Gastrocnemius medialis (tissue), 4 donors: ENCODE measurements at places on chromosomes 16 and 17. TPM values are rescaled to one million over a fixed set of nuclear protein-coding genes. Genes with fewer than 3 reads are reported as not detected.

NPIPA5 gene
- total RNA-seq = 12.5 TPM

ASPHD1 gene
- total RNA-seq = not detected

GRCh38 chr16:88948781-88949490 lies 28.1 kb downstream of the CBFA2T3 start:
- DNase-seq = no peak

- peak; percentile 71 for DNase-seq
These were observed 30.7 kb downstream of the CDRT4 start for GRCh38 chr17:15436473-15437302.

GRCh38 chr16:24352746-24353145 lies 96.6 kb downstream of the CACNG3 start:
- DNase-seq = no peak

DNA sequence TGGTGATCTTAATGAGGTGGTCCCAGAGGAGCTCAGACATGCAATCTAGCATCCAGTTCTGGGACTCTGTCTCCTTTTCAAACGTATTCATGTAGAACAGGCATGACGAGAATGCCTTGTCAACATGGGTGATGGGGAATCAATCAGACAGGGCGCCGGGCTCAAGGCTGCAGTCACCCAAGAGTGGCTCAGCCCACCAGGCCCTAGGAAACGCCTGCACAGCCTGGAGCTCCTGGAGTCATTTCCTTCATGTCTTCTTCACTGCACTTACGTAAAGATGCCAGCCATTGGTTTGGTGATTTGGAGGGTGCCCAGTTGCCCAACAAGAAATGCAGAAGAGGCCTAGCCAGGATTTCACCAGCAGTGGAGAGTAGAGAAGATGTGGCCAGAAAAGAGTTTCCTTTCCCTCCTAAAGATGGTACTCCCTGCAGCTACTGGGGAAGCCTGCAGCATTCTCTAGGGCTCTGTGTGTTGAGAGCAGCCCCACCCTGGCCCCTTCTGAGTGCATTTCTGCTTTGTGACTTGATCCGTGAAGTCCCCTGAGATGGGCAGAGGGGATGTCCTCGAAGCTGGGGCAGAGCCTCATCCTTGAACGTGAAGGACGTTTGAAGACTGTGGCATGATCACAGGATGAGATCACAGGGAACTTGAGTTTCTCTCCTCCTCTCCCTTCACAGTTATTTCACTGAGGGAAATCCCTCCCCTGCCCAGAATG lies 24.0 kb upstream of the STH start:
- no peak for DNase-seq

DNA sequence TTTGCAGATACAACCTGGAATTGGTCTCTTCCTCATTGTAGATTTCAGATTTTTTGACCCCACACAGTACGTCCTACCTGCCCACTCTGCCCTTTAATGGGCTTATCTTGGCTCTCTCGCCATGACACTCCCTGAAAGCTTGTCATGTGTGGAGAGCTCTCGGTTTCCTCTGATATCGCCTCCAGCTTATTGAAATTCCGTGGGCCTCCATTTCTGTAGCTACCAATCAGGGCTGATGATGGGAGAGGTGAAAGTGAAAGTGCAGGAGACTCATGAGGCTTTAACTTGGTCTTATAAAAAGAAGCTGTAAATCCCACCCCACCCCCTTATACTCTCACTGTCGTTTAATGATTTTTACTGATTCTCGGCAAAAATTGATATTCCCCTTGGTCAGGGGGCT lies 17.7 kb downstream of the HOXB1 start:
- DNase-seq = no peak

- DNase-seq = no peak
These were observed at the start of gene TMC8 for GRCh38 chr17:78130437-78131101. TSS of gene TMC8 (plus strand) at chr17:78130771. CDS start at chr17:78131589, 818 bp downstream.
